ENCODE measurements at places on chromosomes 5 and 9.

GRCh38 chr9:71446106-71446472, 322.2 kb downstream of the CEMIP2 start:
- no peak for DNase-seq

DNA sequence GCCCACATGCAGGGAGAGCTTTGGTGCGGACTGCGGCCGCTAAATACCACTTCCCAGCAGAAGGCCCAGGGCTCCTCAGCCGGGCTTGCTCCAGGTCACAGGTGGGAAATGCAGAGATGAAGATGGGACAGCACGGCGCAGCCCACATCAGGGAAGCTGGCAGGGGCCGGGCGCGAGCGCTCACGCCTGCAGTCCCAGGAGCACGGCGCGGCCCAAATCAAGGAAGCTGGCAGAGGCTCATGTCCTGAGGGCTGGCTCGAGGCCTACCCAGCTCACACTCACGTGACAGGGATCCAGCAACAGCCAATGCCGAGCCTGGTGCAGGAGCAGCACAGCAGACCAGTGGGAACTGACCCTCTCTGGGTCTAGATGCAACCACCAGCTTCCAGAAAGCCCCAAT, 16.3 kb downstream of the LPCAT1 start:
- no peak for DNase-seq

DNA sequence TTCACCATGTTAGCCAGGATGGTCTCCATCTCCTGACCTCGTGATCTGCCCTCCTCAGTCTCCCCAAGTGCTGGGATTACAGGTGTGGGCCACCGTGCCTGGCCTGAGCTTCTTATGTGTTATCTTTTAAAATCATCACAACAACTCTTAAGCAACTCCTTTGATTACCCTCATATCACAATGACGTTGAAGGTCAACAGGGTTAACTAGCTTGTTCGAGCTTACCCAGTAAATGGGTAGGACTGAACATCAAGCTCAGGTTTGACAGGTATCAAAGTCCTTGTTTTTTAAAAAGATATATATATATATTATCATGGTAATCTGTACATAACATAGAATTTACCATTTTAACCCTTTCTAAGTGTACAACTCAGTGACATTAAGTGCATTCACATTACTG, 3.1 kb downstream of the GRXCR2 start:
- DNase-seq: no peak

DNA sequence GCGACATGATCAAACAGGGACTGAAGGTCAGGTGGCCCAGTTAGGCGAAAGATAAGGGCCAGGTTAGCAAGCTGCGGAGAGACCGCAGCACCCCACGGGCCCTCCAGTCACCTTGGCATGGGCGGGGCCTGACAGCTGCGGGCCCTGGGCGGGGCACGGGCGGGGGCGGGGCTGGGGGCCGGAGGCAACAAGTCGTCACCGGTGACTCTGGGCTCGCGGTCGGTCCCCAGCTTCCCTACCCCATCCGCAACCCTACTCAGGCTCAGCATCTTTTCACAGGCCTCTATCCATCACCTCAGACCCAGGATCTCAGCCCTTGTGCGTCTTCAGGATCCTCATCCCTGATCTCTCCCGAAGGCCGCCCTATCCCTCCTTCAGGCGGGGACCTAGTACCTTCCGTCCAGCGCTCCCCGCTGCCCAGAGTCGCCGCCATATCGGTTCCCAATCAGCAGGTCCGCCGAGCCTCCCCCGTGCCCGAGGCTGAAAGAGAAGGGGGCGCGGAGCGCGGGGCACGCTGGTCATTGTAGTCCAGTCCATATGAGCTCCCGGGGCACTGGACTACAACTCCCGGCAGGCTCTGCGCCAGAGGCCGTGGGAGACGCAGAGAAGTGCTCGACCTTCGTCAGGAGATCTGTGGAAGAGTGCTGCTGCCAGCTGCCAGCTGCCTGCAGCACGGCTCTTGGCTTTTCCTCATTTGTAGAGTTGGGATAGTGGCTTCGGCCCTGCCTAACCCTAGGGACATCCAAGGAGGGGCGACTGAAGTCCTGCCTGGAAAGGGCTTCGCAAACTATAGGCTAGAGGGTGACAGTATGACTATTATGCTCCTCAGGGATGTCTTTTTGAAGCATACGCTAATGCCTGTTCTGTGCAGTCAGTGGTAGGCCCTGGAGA, at the start of gene DNAJC18:
DNAJC18 (minus strand) TSS at position 513 of the 891 bp plus-strand sequence; CDS start at position 433, 80 bp downstream.
- DNase-seq: peak; percentile 61

GRCh38 chr5:148875205-148875875, 48.9 kb downstream of the ADRB2 start:
- DNase-seq: no peak

DNA sequence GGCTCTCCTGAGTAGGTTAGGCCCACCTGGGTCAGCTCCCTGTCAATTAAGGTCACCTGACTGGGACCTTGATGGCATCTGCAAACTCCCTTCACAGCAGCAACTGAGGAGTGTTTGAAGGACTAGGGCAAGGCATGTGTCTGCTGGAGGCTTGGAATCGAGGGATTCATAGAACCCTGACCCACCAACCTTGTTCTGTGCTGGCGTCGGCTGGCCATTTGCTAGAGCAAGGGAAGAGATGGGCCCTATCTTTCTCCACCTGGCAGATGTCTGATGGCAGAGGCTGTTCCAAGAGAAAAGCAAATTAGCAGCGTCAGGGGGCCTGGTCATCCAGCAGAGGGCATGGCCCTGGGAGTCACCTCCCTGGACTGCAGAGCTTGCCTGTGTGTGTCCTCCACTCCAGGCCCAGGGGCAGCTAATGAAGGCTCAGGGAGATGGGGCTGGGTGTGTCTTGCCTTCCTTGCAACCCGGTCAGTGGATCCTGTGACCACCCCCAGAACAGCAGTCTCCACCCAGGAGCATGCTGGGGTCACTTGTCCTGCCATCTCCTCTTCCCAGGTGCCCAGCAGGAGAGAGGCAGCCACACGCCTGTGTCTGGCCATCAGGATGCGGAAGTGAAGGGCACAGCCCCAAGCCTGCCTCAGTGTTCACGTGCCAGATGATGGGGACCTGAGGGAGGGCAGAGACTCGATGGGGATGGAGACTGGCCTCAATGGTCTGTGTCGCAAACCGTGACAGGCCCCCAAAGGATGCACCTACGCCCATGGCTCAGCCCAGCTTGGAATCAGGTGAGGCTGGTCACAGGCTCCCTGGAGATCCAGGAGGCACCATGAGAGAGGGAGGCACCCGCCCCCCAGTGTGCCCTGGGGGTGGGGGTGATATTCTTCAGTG, 53.9 kb downstream of the BARX1 start:
- no peak for DNase-seq

GRCh38 chr5:144886668-144887067, 716.0 kb downstream of the KCTD16 start:
- no peak for DNase-seq

- no peak for DNase-seq
Measured at GRCh38 chr5:102742215-102742614, 12.9 kb upstream of the PAM start.

DNA sequence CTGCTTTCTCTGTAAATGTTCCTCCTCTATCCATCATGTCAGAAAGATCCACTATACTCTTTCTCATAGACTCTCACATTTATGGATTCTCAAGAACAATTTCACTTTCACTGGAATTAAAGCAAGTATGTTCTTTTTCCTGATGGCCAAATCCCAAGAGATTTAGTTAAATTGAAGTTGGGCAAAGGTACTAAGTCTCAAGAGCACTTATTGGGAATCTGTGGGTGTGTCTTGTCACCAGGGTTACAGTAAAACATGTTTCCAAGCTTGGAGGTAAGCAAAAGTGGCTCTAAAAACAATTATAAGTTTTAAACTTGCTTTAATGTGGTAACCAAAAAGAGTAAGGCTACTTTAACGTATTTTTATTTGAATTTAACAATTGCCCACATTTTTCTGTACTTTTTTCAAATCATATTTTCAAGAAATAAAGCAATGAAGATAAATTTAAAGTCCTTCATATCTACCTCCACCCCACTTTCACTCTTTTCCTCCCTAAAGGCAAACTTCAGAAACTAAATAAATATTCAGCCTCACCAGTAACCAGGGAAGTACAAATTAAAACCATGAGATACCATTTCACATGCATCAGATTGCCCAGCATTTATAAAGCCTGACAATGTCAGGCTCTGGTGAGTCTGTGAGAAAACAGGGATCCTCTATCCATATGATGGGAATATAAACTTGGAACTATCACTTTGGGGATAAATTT, 387.4 kb downstream of the CETN3 start:
- DNase-seq: no peak

GRCh38 chr5:168249923-168250322, 41.5 kb upstream of the WWC1 start:
- no peak for DNase-seq
